ENCODE measurements at places on chromosomes 1 and 21.

- DNase-seq: no peak
These were observed 8.6 kb downstream of the RO60 start for GRCh38 chr1:193068013-193068412.

- DNase-seq: no peak
These were observed 9.7 kb downstream of the SFT2D2 start for GRCh38 chr1:168235548-168235885.

DNA sequence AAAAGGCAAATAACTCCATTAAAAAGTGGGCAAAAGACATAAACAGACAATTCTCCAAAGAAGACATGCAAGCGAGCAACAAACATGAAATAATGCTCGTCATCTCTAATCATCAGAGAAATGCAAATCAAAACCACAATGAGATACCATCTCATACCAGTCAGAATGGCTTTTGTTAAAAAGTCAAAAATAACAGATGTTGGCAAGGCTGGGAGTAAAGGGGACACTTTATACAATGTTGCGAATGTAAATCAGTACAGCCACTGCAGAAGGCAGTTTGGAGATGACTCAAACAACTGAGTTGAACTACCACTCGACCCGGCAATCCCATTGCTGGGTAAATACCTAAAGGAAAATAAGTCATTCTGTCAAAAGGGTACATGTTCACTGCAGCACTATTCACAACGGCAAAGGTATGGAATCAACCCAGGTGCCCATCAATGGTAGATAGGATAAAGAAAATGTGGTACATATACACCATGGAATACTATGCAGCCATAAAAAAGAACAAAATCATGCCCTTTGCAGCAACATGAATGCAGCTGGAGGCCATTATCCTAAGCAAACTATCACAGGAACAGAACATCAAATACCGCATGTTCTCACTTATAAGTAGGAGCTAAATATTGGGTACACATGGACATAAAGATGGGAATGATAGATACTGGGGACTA lies 25.9 kb downstream of the TSPAN2 start:
- no peak for DNase-seq

DNA sequence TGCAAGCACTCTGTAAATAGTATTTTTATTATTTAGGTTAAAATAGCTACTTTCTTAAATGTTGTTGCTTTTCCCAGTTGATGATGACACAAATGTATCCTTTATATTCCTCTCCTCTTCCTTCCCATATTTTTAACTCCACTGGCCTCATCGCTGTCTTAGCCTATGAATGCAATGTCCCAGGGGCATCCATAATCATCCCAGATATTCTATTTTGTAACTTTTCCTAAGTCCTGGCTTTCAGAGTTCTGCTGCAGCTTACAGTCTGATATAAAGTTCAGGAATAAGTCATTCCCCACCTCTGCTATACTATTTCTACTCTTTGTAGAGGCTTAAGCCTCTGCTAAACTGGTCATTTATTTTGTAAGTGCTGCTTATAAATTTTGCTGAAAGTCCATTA lies 58.3 kb downstream of the ASTN1 start:
- DNase-seq: no peak

Measured in effector CD8-positive, alpha-beta T cell (primary cell).